ENCODE measurements at places on chromosomes 3 and 15.

DNA sequence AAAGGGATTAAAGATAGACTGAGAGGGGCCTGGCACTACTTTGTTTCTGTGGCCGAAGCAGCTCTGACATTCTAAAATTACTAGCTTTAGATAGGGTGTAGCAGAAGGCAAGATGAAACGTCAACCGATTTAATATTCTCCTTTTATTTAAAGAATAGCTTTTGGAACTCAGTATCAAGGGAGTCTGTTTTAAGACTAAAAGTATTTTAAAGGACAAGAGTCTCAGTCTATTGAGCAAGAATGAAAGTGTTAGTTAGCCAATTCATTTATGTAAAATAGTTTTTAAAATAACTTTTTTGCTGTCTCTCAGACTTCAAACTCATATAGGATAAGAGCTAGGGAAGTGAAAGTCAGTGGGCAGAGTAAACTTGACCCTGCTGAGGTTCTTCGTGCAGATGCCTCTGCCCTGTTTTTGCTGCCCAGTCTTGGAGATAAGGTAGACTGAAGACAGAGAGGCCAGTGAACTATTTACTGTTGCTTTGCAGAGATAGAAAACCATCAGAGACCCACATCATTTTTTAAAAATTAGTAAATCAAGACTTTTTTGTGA, 1090.9 kb downstream of the ROBO2 start:
- H3K4me1 ChIP-seq, result no peaks in the 10 kb centered on the region
- no peak overlapping the region for H3K27ac ChIP-seq
- H3K27me3 ChIP-seq, result no peaks in the 10 kb centered on the region

- DNase-seq, result no peak
- no peak overlapping the region for H3K27ac ChIP-seq
- H3K4me1 ChIP-seq, result no peaks in the 10 kb centered on the region
- no peaks in the 10 kb centered on the region for H3K27me3 ChIP-seq
Measured at GRCh38 chr3:170437176-170437575, 18.5 kb downstream of the CLDN11 start.

DNA sequence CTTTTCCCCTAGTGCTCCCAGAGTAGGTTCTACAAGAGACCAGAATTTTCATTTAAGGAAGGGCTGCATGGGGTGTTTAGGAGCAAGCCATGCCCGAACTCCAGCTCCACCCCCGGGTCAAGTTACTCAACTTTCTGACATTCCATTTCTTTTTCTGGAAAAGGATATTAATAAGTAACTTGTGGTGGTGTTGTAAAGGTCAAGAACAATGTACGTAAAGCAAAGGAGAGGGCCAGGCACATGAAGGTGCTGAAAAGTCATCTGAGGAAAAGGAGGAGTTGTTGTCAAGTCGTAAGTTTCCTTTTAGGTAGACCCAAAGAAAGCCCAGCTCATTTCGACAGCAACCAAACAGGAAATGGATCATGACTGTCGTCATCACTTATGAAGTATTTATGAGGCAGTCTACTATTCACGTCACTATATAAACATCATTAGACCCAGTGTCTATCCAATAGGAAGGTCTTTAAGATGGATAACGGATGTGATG, 319.6 kb upstream of the IL12A start:
- H3K27me3 ChIP-seq, result no peaks in the 10 kb centered on the region
- no peak for DNase-seq
- no peak overlapping the region for H3K27ac ChIP-seq

DNA sequence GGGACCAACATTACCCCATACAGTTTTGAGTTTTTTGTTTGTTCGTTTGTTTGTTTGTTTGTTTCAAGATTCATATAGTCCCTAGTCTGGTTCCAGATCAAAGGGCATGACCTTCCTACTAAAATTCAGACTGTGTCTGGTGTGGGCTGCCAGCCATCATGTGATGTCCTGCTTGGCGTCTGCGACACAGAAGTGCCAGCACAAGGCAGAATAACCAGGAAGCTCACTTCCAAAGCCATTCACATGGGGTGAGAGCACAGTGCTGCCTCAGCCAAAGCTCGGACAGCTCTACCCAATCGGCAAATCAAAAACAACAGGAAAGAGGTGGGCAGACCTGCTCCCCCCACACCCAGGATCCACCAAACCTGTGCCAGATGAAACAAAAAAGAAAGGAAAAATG, 142.6 kb upstream of the THBS1 start:
- no peak overlapping the region for H3K27ac ChIP-seq
- no peak for DNase-seq
- no peaks in the 10 kb centered on the region for H3K27me3 ChIP-seq

DNA sequence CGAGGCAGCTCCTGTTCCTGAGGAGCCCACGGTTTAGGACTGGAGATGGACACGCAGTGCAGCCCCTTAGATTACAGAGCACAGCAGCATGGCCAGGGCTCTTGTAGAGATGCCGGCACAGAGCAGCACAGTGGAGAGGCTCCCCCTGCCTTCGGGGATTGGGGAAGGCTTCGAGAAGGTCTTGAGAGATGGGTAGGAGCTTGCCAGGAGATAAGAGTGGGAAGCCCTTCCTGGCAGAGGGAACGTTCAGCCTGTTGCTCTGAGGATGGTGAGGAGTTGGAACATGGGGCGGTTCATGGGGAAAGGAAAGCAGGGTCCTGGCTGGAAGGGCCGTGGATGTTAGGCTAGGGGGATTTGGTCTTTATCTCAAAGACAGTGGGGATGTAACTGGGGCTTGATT, 10.0 kb downstream of the EPB42 start:
- no peaks in the 10 kb centered on the region for H3K4me1 ChIP-seq
- H3K27me3 ChIP-seq, result no peaks in the 10 kb centered on the region
- no peak overlapping the region for H3K27ac ChIP-seq

- H3K4me3 ChIP-seq, result no peak overlapping the region
- no peaks in the 10 kb centered on the region for H3K27me3 ChIP-seq
- no peak for DNase-seq
- no peaks in the 10 kb centered on the region for H3K4me1 ChIP-seq
- no peak overlapping the region for H3K27ac ChIP-seq
Measured at GRCh38 chr3:114093016-114093380, 36.5 kb downstream of the QTRT2 start.

- DNase-seq, result no peak
- H3K27me3 ChIP-seq, result no peaks in the 10 kb centered on the region
- no peaks in the 10 kb centered on the region for H3K36me3 ChIP-seq
- H3K4me3 ChIP-seq, result no peak overlapping the region
- H3K4me1 ChIP-seq, result no peaks in the 10 kb centered on the region
- H3K27ac ChIP-seq, result no peak overlapping the region
Measured at GRCh38 chr15:99168601-99169580, 64.0 kb downstream of the SYNM start.

GRCh38 chr15:99074446-99074845, 30.4 kb upstream of the SYNM start:
- no peak overlapping the region for H3K27ac ChIP-seq
- DNase-seq, result no peak
- H3K36me3 ChIP-seq, result no peaks in the 10 kb centered on the region
- H3K4me3 ChIP-seq, result no peak overlapping the region
- H3K27me3 ChIP-seq, result 0 out of 2 replicates have a peak, but pooled peaks cover 1% of the 10 kb centered on the region

DNA sequence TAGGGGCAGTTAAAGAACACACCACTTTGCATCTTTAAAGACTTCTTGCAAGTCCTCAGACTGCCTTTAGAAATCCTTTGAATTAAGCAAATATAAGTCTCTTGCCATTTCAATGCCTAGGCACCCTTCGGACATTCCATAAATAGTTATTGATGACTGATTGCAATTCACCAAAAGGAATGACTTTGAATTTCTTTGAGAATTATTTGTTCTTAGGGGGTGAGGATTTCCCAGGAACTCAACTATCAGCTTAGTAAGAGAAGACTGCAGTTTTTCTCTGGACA, 495 bp upstream of the MYEF2 start:
- H3K4me1 ChIP-seq, result no peaks in the 10 kb centered on the region
- DNase-seq, result no peak
- no peaks in the 10 kb centered on the region for H3K27me3 ChIP-seq
- no peak overlapping the region for H3K27ac ChIP-seq
- peak overlapping the region; percentile 55 for H3K4me3 ChIP-seq

- H3K4me1 ChIP-seq, result peaks cover 4% of the 10 kb centered on the region
- H3K36me3 ChIP-seq, result no peaks in the 10 kb centered on the region
- DNase-seq, result no peak
Measured at GRCh38 chr3:110687138-110687537, 384.5 kb upstream of the NECTIN3 start.

GRCh38 chr15:88897456-88898194, 2.3 kb upstream of the HAPLN3 start:
- no peak for DNase-seq
- no peak overlapping the region for H3K27ac ChIP-seq
- H3K4me3 ChIP-seq, result no peak overlapping the region
- peaks cover 2% of the 10 kb centered on the region for H3K4me1 ChIP-seq
- peaks cover 33% of the 10 kb centered on the region for H3K36me3 ChIP-seq
- no peaks in the 10 kb centered on the region for H3K27me3 ChIP-seq

GRCh38 chr3:153572654-153573053, 410.6 kb downstream of the RAP2B start:
- no peak overlapping the region for H3K27ac ChIP-seq
- no peaks in the 10 kb centered on the region for H3K36me3 ChIP-seq
- DNase-seq, result no peak
- H3K27me3 ChIP-seq, result no peaks in the 10 kb centered on the region
- H3K4me3 ChIP-seq, result no peak overlapping the region

All from iPS DF 6.9 (cell line).